ENCODE measurements at places on chromosomes 7 and 10.

DNA sequence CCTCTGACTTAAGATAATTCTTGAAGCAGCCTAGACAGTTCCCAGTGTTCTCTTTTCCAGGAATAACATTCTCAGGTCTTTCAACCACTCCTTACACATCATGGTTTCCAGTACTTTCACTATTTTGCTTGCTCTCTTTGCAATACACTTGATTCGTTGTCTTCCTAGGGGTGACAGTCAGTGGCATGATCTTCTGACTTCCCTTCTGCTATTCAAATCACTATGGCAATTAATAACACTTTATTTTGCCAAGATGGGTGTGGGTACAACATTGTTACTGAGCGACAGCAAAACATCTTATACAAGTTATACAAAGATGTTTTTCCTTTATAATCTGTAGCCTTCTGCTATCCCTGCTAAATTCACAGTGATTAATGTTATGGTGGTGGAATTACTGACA, 15.3 kb downstream of the ARL3 start:
- DNase-seq = no peak

DNA sequence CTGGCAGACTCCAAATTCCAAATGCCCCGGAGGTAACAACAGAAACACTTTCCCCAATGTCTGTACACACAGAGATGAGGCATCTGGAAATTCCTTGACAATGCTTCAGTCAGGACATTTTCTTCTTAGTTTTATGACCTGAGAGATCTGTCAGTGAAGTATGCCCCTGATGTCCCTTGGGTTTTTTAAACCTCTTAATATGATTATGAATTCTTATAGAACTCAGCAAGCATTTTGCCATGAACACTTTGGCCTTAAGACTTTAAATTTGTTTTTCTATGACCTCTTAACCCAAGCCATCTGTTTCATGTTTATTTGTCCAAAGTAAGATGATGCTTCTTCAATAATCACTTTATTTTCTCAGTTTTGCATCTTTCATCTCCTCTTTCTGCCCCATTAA, 1206.2 kb downstream of the GATA3 start:
- no peak for DNase-seq

DNA sequence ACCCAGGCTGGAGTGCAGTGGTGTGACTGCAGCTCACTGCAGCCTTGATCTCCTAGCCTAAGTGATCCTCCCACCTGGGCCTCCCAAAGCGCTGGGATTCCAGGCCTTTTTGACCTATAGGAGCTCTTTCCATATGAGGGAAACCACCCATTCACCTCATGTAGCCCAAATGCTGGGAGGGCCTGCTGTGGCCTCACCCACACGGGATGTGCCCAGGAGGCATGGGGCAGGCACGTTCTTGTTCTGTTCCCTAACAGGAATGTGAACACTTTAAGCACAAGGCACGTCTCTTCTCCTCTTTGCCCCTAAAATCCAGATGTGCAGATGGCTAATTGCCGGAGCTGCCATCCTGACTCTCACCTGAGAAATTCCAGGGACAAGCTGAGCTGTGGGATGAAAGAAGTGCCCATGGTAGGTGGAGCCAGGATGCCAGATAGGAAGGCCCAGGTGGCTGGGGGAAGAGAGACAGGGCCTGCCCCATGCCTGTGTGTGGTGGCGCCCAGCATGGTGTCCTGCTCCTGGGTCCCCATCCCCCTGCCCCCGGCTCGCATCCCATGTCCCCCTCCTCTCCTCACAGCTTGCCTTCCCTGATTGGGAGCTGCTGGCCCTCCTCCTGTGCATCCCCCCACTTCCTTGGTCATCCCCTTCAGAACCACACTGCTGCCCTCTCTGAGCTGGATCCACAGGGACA, 17.3 kb downstream of the CAMK2B start:
- DNase-seq = no peak

DNA sequence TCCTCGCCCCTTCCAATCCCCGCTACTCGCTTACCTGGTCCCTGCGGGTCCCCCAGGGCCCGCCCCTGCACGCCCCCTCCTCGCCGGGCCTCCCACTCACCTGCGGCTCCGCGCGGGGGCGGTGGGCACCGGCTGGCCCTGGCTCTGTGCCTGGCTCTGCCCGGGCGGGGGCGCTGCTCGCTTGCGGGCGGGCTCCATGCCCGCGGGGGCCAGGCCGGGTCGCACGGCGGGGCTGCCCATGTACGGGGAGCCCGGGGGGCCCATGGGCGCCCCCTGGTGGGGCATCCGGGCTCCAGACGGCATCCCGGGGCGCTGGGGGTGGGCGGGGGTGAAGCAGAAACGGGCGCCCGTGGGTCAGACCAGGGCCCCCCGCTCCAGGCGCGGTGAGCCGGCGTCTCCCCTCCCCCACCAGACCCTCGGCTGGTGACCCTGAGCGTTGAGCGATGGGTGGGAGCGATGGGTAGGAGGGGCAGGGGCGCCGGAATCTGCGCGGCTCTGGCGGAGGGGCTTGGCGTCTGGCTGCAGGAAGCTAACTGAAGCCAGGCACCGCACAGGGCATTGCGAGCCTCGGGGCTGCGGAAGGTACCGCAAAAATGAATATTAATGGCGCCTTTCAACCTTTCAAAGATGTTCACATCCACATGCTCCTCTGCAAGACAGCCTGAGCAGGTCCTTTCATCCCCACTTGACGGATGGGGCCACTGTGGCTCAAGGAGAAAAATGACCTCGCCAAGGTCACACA, 3.0 kb downstream of the SMARCD3 start:
- DNase-seq = no peak

DNA sequence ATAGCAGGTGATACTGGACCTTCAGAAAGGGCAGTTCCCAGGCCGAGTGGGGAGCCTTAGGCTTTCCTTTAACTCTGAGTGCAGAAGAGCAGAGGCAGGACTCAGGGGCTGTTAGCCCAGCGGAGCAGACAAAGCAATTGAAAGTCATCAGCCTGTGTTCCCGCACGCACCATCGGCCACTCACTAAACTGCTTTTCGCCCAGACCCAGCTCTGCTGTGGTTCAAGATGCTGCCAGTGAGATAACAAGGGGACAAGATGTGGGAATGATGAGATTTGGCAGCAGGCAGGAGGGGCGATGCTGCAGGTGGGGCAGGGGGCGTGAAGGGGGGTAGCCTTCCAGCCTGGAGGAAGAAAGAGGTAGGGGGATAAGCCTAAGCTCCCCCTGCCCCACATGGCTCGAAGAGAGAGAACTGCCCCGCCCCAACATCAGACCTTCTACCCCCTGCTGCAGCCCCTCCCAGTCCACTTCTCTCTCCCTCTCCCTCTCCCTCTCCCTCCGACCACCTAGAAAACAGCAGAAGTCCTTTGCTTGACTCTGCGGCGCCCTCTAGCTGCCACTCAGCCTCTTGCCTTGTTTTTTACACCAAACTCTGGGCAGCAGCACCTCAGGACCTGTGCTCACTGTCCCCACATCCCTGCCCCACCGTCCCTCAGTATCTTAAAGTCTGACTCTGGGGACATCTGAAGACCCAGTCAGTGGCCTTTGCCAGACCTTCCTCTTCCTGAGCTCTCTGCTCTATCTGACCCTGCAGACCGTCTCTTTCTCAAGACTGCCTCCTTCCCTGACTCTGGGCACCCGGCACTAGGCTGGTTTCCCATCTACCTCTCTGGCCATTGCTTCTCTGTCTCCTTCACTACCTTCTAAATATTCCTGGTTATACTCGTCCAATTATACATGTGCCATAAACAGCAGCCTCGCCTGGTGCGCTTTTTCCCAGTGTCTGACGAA, 110.5 kb downstream of the C10orf105 start:
- DNase-seq = peak; percentile 26

DNA sequence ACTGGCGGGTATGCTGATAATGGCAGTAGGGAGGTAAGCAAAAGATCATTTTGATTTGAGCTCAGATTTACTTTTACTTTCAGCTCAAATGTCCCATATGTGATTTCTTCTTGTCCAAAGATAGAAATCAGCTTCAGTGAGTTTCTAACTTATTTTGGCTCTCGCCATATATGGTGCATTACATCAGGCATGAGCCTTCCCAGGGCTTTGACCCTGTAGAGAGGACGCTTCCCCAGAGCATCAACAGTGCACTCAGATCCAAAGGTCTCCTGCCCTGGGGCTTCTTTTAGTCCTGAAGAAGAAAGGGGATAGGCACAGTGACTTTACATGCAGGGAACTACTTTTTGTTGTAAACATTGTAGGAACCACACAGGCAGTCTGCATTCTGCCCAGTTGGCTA, 128.6 kb upstream of the PDLIM1 start:
- DNase-seq = no peak

DNA sequence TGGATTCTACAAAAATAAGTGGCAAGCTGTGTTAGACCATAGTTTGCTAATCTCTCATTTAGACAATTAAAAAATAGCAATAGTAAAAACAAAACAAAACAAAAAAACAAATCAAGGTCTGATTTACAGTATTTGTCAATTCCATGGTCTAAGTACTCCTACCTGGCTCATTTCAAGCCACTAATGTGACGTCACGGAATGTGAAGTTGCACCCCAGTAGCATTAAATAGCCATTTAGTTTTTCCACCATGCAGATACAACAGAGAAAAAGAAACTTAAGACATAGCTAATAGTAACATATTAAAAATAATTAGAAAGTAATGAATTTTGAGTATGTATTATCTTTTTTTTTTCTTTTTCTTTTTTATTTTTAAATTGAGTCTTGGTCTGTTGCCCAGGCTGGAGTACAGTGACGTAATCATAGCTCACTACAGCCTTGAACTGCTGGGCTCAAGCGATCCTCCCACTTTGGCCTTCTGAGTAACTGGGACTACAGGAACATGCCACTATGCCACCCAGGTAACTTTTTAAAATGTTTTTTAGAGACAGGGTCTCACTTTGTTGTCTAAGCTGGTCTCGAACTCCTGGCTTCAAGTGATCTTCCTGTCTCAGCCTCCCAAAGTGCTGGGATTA, 101.2 kb downstream of the MKX start:
- DNase-seq = no peak
